NCI-H2081 treated with DMSO at 0.1 percent for 48 hours (cell line): ENCODE measurements at places on chromosomes 5 and 9.

DNA sequence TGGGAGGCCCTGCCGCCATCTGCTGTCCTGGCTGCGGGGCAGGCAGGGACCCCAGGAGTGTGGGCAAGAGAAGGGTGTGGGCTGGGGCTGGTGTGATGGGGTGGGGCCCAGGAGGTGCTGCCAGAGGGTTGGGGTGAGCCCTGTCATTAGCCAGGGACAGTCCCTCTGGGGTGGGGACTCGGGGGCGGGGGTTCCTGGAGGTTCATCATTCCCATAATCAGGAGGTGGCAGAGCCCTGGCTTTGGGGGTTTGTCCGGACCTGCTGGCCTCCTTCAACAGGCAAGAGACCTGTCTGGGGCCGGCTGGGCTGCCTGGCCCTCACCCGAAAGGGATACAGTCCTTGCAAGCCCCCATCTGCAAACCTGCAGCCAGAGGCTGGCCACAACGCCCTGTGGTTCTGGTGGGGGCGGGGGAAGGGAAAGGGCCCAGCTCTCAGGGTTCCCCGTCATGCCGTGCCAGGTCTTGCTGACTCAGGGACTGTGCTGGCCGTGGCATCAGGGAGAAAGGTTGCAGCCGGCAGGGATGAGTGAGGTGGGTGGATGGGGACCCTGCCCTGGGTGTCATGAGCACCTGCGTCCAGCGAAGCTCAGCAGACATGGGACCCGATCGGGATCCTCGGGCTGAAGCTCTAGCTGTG is 65.2 kb downstream of the MRPL36 start:
- no peak for DNase-seq

GRCh38 chr5:154697371-154697770 is 57.8 kb upstream of the LARP1 start:
- DNase-seq: no peak

DNA sequence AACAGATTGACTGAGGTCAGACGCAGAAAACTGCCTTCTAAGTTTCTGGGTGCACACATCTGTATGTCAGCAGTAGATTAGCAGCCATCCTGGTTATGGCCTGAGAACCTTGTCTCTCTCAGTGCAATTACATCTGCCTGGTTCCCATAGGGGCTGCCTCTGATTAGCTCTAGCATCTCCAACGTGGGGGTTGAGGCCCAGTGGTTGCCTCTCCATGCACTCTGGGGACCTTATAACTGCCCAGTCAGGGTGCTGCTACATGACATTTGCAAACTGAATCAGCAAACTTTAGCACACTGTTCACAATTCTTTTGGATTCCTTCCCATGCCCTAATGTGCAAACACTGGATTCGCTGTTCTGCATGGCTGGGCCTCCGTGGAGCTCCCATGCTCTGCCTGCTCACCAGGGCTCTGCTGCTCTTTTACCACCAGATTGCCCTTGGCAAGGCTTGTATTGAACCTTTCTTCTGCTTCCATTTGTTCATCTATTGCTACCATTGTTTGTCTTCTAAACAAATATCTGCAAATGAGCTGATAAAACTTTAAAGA is 36.2 kb downstream of the SNX18 start:
- DNase-seq: no peak

- no peak for DNase-seq
Measured at GRCh38 chr5:174514983-174515394, 209.4 kb upstream of the MSX2 start.

DNA sequence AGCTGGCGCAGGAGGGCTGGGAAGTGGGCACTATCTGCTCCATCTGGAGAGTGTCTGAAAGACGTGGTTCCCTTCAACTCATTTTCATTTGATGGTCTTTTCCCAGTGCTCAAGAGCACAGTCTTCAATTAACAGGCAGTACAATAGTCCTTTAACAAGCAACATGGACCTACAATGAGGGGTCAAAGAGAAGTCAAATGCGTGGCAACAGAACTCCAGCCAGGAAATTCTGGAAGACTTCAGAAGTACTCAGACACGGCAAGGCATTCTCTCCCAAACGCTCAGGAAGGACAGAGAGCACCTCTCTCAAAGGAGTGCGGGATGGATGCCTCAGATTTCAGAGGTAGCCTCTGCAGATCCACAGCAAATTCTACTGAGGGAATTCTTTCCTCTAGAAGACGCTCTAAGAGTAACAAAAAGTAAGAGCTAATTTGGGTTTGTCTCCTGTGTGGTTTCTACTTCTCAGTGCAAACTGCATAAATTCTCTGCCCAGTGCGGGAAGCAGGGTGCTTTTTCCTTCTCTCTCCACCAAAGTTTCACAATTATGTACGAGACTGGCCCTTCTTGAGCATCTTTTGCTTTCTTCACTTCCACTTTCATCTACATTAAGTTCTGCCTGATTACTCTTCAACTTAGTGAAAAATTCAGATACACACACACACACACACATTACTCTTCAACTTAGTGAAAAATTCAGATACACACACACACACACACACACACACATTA is 56.4 kb downstream of the LHFPL2 start:
- DNase-seq: no peak

GRCh38 chr5:35320029-35320428 is 89.7 kb upstream of the PRLR start:
- no peak for DNase-seq

- DNase-seq: no peak
Measured at GRCh38 chr5:139692679-139693308, 44.6 kb downstream of the CXXC5 start.

DNA sequence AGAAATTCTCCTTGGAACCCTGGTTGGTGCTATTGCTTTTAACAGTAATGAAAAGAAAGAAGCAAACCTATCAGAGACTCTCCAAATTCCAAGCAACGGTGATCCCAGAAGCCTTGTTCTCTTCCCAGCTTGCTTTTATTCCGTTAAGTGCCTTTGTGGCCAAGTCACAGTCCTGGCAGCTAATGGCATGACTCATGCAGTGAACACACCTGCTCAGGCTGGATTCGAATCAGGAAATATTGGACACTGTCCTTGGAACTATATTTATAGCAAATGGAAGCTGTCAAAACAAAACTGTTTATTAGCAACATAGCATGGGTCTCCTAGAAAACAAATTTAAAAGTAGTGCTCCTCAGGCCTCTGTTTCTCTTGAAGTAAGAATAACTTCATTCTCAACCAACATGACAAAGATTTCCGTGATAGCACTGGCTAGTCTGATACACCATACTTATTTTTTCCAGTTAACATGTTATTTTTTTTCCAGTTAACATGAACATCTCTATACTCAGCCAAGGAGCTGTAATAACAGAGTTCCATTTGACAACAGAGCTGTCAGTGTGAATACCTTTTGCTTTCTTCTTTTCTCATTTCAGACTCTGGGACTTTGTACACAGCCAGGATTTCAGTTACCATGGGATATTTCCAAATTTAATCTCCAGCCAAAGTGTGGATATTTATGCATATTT is 502.4 kb downstream of the GADD45G start:
- DNase-seq: peak; percentile 43

DNA sequence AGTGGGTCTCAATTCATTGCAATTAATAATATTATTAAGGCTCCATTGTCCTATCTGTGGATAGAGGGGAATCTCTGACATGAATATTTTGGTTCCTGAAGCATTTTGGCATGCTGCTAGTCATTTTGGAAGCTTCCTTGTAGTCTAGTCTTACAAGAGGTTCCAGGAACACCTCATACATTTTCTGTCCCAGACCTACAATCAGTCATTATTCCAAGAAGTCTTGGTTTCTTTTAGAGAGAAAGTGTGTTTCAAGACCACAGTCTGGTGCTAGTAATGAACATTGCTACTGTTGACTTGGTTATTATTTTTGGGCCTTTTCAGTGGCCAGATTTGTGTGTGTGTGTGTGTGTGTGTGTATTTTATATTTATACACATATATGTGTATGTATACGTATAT is 98.9 kb downstream of the ERCC6L2 start:
- DNase-seq: no peak

GRCh38 chr5:147310059-147310704 is 75.4 kb downstream of the STK32A start:
- peak; percentile 36 for DNase-seq

- DNase-seq: no peak
Measured at GRCh38 chr9:123771690-123772089, 158.2 kb downstream of the DENND1A start.

GRCh38 chr9:135905380-135906258 is 1.7 kb downstream of the CAMSAP1 start:
- no peak for DNase-seq

GRCh38 chr9:131125038-131125287 is 423 bp upstream of the NUP214 start:
- DNase-seq: no peak

- no peak for DNase-seq
Measured at GRCh38 chr9:1460143-1460769, 410.1 kb downstream of the DMRT2 start.

- DNase-seq: peak; percentile 68
Measured at GRCh38 chr5:143657647-143658285, 154.2 kb upstream of the HMHB1 start.

DNA sequence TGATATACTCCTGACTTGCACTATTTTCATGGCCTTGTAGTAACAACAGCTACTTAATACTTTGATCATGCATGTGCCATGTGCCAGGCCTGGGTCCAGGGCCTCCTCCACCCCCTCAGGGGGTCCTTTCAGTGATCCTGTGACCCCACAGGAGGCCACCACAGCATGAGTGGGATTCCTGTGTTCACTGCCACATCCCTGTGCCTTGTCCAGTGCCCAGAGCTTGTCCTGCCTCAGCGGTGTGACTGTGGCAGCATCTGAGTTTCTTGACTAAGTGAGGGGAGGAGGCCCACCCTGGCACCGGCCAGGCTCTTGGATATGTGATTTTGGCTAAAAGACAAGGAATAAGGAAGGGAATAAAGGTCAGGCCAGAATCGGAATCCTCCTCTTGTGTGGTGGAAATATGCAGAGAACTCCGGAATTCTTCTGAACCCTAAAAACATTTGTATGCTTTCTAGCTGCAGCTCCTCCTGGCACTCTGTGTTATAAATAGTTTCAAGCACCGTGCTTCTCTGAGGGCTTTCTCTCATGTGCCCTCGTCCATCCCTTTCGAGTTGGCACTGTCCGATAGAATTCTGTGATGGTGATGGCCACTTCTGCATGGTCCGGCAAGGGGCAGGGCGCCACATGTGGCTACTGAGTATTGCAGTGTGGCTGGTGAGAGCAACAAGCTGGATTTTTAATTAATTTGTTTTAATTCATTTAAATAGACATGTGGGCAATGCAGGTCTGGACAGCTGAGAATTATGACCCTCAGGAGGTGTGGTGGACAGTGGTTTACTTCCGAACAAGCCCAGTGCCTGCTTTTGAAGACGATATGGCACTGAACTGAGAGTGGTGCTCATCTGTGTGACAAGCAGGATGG is 31.8 kb downstream of the TENT4A start:
- DNase-seq: no peak

DNA sequence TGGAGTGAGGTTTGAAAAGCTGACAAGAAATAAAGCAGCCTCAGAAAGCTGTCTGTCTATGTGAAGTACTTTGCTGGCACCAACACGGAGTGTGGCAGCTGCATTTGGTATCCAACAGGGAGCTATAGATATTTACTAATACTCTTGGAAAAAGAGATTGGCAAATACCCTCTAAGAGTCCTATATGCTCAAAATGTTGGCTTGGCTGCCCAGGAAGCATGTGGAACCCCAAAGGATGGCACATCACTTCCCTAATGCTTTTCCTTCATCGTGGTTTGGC is 398.3 kb downstream of the TLE4 start:
- DNase-seq: no peak

DNA sequence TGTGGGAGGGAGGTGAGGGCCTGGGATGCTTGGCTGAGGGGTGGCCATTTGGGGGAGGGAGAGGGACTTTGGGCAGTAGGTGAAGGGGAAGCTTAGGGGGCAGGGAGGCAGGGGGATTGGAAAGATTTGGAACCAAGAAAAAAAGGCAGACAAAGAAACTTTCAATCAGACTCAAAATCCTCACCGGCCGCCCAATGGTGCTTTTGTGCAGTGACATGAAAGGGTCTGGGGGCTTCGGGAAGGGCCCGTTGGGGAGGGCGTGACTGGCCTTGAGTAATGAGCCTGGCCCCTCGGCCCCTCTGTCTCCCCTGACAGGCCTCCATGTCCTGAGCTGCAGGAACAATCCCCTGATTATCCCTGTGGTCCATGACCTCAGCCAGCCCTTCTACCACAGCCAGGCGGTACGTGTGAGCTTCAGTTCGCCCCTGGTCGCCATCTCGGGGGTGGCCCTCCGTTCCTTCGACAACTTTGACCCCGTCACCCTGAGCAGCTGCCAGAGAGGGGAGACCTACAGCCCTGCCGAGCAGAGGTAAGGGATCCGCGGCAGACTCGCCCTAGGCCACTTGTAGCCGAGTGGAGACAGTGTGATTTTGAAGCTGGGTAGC is 181.1 kb downstream of the PAPPA start:
- no peak for DNase-seq

DNA sequence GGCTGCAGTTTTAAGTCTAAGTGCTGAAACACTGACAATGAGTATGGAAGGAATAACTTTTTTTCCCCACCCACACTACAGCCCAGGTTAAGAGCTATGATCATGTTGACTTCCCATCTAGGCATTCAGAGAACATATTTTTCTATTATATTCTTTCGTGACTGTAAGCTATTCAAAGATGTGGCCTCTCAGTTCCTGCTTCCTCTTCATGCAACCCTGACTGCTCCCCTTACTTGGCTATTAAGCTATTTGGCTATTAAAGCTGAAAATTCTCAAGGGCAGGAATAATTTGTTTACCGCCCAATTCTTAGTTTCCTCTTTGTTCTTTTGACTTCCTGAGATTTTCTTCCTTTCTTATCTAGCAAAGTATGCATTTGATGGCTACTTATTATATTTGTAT is 18.6 kb upstream of the ALDH1A1 start:
- DNase-seq: no peak

DNA sequence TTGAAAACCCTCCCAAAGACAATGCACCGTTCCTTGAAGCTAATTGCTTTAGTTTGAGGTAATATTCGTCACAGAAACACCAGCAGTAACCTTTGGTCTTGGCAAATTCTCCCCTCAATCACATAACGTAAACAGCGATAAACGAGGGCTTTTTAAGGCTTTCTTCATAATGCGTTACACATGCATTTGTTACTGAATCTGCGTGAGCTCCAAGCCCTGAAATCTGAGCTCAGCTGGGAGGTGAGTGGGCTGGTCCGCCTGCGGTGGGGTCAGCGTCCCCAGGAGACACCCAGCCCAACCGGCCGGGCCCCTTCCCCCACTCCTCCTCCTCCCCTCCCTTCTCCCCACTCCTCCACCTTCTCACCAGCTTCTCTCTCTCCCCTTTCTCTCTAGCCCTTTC is 91.1 kb downstream of the BARX1 start:
- DNase-seq: no peak

- no peak for DNase-seq
Measured at GRCh38 chr5:133523961-133524586, 88.3 kb downstream of the FSTL4 start.
